ENCODE measurements at places on chromosomes 11 and 22.

DNA sequence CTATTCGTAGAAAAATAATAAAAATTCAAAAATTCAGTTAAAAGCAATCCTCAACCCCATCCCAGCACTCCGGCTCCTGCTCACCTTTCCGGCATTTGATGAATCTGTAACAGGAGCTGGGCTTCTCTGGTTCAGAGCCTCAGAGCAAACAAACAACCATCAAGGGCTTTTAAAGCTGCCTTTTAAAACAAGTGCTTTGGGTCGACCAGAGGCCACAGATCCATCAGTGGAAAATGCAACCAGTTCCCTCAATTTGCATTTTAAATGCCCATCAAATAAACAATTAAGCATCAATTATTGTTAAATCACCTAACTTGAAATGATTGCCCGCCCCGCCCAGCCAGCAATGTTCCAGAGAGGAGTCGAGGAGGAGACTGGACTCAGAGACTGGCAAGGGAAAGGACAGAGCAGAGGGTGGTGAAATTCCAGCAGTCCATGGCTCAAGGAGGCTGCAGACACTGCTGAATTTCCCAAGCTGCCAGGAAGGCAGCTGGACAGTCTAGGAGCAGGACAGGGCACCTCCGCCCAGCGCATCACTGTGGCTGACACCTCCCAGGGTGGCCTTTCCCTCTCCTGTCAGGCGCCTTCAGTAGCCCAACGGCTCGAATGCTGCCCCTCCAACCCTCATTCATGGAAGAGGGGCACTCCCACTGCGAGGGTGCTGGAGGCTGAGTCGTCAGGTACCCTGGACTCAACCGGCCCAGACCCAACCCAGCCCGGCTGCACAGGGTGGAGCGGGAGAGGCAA lies 7.5 kb downstream of the FXYD6 start:
- DNase-seq = no peak

- no peak for DNase-seq
These were observed 18.7 kb upstream of the ACER3 start for GRCh38 chr11:76841923-76842452.

GRCh38 chr22:47290706-47291430 lies 528.4 kb downstream of the TBC1D22A start:
- no peak for DNase-seq

DNA sequence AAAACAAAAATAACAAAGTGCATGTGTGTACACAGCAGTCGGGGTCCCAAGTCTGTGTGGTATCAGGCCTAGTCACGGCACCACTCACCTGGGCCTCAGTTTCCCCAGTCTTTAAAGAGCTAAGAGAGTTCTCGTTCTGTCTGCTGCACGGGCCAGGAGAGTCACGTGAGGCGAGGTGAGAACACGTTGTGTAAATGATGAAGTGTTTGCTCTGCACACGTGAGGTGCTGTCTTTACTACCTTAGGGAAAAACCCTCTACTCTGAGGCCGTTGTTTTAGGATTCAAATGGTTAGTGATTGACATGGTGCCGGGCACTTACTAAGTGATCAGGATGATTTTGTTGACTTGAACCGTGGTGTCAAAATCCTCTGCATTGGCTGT lies 86.5 kb upstream of the PPARA start:
- no peak for DNase-seq

DNA sequence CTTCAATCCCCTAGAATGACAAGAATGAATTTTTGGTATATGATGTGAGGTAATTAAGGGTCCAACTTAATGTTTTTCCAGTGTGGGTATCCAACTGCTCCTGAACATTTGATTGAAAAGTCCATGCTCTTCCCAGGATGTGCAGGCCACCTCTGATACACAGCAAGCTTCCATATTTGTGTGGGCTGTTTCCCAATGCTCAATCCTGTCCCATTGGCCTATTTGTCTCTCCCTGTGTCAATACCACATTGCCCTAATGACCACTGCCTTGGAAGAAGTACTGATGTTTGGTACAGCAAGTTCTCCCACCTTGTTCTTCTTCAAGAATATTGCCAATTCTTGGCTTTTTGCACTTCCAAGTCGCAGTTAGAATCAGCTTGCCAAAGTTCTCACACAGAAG lies 42.9 kb downstream of the KCNQ1OT1 start:
- no peak for DNase-seq

DNA sequence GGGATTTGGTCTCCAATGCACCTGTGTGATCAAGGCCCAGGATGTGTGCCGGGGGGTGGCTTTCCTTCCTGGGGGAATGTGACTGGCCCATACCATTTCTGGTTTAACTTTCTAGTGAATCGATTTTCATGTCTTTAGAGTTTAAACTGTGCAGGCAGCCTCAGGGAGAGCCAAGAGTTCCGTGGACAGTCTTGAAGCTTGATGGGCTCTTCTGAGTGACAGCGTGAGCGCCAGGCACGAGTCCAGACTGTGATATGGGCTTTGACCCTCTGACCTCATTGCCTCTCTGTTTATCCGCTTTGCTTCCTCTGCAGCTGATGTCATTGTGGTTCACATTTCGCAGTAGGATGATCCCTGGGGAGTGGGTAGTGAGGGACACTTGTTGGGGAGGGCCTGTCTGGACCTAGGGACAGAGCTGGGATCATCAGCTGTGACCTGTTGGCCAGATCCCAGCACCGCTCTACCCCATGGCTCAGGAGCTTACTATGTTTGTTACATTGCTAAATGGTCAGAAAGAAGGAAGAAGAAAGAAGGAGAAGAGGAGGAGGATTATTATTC lies 80.6 kb upstream of the CLDN5 start:
- no peak for DNase-seq

GRCh38 chr11:32671051-32671450 lies 87.4 kb downstream of the EIF3M start:
- no peak for DNase-seq

DNA sequence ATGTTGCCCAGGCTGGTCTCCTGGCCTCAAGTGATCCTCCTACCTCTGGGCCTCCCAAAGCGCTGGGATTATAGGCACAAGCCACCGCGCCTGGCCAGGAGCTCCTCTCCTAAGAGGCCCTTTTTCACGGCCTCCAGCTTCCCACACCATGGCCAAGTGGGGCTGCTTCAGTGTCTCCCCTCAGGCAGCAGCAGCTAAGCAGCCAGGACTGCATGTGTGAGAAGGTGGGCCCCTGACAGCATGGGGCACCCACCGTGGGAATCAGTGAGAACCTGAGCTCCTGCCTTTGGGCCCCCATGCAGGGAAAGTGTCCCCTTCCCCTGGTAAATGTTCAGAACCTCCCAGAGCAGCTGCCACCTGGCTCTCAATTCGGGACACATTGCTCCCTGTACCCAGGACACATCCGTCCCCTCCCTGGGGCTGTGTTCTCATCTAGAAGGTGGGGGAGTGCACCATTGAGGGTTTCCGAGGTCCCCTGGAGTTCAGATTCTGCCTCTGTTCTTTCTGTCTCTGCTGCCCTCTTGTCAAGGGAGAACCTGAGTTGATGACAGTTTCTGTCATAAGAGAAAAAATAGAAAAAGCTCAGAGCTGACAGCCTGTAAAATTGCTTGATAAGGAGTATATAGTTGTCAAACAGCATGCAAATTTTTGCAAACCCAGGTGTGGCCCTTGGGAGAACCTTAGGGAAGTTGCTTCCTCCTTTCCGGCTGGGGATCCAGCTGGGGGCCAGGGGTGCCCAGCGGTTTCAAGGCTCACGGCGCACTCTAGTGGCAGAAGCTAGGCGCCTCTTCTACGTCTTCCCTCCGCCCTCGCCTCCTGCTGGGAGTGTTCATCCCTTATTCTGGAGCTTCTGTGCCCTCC lies 29.7 kb downstream of the FAM83F start:
- peak; percentile 60 for DNase-seq

DNA sequence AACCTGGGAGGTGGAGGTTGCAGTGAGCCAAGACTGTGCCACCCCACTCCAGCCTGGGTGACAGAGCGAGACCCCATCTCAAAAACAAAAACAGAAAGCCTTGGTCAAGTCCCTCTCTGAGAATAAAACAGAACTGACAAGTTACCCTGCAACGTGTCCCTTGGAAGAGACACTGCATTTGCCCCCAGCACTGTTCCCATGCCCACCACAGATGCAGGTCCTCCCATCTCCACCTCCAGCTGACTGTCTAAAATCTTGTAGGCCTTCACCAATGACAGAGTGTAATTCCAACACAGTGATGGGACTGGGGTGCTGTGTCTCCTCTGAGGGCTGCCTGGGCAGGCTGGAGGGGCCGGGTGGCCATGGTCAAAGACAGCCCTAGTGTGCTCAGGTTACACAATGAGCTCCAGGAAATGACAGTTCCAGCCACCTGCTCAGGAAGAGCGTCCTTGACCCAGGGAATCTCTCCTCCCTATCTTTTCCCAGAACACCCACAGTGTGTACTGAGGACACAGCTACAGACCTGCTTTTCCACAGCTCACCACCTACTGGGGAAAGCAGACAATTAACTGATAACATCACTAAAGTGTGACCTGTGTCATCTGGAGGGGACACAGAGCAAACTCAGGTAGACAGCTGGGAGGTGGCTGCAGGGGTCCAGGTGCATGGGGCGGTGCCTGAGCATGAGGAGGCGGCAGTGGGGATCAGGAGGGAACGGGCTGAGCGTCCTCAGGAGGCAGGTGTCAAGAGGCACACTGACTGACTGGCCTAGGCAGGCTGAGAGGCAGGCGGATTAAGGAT lies 56.4 kb downstream of the ARFGAP3 start:
- DNase-seq = no peak

DNA sequence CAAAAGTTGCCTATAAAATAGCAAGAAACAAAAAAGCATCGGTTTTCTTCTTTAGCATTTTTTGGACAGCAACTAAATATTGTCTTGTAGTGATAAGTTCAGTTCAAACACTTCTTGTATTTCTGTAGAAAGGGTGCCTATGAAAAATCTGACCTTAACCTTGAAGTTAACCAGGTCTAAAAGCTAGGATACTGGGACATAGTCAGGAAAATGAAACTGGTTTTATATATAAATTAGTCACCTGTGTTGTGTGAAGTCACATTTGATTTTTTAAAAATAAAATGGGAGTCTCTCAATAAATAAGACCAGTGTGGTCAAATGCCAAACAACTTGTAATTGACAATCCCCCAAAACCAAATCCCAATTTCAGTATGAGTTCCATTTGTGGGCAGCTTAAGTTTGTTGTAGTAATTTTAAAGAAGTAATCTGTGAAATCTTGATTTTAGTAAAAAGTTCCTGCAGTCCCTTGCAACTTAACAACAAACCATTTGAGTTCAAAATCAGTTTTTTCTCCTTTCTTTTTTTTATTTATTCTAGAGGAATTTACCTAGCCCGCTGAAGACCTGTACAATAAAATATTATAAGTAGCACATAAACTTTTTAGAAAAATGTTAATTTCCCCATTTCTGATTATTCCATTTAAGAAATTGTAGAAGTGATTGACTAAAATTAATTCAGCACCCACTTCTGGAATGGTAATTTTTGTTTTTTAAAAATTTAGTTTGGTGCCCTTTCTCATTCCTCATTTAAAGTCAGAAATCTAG lies 84.5 kb upstream of the PPARA start:
- DNase-seq = no peak

- DNase-seq = no peak
These were observed 85.0 kb downstream of the BCR start for GRCh38 chr22:23265368-23265700.

DNA sequence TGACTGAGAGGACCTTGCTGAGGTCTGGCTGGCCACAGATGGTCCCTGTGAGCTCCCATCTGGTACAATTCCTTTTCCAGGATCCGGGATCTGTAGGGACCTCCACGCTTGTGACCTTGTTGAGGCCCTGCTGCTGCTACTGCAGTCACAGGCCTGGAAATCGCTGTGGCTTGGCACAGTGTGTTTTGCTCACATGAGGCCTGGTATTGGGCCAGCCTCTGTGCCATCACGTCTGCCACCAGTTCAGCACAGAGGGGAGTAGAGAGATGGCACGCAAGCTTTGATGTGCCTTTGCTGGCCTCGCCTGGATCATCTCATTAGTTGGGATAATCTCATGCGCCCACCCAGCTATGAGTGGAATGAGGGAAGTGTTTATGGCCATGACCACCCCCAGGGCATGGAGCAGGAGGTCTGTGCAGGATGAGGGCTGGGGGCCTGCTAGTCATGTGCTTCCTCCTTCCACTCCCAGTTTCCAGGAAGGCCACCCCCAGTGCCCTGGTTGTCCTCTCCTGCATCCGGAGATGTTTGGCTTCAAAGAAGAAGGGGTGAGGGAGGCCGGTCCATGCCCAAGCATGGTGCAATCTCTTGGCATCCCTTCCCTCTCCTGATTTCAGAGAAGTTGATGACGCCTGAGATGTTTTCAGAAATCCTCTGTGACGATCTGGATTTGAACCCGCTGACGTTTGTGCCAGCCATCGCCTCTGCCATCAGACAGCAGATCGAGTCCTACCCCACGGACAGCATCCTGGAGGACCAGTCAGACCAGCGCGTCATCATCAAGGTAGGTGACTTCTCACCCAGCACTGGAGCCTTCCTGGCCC lies 22.4 kb downstream of the DERL3 start:
- DNase-seq = no peak

DNA sequence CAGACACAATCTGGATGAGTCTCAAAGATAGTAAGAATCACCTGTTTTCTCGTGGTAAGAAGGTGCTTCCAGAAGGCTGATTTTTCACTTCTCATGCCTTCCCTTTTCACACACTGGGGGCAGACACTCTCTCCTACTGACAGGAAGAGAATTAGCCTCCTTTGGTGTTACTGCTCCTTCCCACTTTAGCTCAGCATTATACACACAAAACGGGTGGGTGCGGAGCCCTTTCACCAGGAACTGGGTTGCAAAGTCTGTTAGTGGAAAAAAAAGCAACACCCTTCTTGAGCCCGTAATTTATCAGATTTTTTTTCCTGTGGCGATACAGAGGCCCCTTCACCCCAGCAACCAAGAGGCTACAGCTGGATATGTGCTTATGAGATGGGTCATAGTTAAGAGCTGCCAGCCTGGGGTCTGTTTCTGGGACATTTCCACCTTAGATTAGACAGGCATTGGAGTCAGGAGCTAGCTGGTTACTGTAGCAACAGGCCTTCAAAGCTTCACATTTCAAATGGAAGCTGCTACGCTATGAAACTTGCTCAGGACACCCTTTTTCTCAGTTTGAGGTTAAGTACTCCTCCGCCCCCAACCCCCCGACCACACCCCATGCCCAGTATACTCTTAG lies 48.1 kb downstream of the SNX19 start:
- DNase-seq = no peak

DNA sequence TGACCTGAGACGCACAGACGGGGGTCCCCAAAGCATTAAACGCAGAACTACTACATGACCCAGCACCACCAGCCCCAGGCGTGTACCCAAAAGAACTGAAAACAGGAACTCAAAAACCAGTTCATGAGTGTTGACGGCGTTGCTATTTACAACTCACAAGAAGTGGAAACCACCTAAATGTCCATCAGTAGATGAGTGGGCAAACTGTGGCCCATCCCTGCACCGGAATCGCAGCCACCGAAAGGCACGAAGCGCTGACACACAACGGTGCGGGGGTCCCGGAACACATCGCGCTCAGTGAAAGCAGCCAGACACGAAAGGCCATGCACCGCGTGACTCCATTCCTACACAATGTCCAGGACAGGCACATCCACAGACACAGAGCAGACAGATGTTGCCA lies 79.2 kb downstream of the TRMU start:
- no peak for DNase-seq

- no peak for DNase-seq
These were observed 108.5 kb upstream of the USP47 start for GRCh38 chr11:11733246-11733747.

GRCh38 chr22:40243891-40244290 lies 66.2 kb downstream of the TNRC6B start:
- peak; percentile 1 for DNase-seq
